AG10803 (cell line): ENCODE measurements at places on chromosomes 1 and 21.

GRCh38 chr1:156813750-156814570 lies 2.7 kb downstream of the SH2D2A start:
- peak; percentile 47 for DNase-seq

- no peak for DNase-seq
These were observed 49.8 kb downstream of the KIRREL1 start for GRCh38 chr1:158043232-158043631.

DNA sequence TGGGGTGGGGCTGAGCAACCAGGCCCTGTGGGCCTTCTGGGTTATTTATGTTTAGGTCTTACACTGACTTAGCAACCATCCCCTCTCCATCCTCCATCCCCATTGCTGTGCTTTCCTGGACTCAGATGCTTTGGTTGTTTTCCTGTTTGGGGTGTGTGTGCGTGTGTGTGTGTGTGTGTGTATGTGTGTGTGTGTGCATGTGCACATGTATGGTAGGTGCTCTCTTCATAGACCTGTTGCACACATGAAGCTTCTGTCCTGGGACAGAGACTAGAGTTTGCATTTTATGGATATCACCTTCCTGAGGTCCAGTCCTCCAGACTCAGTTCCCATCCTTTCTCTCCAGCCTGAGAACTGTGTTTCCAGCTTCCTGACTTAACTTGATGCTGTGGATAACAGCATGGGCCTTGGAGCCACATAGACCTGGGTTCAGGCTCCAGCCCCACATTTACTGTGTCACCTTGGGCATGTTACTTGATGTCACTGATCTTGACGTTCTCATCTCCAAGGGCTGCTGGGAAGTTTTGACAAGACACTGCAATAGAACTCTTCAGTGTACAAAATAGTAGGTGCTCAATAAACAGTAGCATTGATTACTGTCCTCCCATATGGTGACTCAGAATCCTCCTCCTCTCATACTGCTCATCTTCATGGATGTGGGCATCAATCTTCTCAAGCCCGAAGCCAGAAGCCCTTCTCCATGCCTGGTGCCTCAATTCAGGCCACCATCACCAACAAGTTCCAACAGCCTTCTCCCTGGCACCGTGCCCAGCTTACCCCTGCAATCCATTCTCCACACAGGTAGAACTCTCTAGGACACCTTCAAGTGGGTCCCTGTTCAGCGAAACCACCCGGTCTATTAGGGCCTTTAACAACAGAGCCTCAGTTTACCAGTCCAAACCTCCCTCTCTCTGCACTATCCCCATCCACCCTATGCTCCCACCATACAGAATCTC lies 181.8 kb upstream of the EDN2 start:
- DNase-seq: no peak

DNA sequence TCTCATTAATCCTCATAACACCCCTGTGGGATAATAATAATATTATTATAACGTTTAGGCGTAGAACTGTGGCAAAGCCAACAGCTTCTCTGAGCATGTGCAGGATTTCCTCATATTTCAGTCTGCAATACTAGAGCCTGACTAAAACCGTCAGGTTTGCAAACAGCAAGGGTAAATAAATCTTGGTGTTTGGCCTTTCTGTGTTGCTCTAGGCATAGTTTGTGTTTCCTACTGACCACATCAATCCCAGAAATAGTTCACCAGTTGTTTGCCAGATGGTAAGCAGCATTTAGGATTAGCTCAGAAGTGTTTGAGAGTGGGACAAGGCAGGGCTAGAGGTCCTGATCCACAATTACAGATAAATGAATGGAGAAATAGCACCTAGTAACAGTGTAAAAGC lies 2.8 kb upstream of the KCNA3 start:
- DNase-seq: no peak

DNA sequence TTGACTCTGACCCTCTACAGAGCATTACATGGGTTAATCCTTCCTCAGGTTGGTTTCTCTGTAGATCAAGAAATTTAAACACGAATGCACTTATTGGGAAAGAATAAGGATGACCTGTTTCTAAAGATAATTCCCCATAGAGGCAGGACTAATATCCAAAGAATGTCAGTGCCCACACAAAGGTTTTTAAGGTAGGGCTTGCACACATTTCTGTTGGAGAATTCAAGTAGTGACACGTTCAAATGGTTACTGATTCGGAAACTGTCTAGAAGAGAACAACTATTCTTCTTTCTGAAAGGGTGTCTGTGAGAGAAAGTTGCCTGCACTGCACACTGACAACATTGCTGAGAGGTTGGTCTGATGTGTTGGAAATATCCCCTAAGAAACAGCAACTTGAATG lies 167.3 kb downstream of the ZNF326 start:
- DNase-seq: no peak

GRCh38 chr1:219379691-219380090 lies 206.0 kb downstream of the LYPLAL1 start:
- no peak for DNase-seq

DNA sequence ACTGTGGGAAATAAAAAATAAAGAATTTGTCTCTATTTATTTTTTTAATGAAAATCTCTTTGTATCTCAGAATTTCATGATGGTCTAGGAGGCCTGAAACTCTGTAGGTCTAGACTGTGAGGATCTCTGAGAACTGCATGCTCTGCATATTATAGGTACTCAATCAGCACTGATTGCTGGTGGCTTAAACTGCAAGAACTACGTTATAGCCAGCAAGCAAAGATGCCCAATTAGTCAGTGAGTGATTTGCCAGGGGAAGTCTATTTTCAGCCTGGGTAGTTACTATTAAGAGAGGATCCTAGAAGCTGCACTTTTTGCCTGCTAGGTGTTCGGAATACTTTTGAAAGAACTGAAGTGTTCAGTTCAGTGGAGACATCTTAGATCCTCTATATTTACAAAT lies 87.4 kb downstream of the GPR52 start:
- no peak for DNase-seq

GRCh38 chr1:183995322-183996039 lies 42.0 kb downstream of the COLGALT2 start:
- DNase-seq: no peak

GRCh38 chr21:35911412-35912191 lies 148.7 kb downstream of the SETD4 start:
- DNase-seq: no peak

DNA sequence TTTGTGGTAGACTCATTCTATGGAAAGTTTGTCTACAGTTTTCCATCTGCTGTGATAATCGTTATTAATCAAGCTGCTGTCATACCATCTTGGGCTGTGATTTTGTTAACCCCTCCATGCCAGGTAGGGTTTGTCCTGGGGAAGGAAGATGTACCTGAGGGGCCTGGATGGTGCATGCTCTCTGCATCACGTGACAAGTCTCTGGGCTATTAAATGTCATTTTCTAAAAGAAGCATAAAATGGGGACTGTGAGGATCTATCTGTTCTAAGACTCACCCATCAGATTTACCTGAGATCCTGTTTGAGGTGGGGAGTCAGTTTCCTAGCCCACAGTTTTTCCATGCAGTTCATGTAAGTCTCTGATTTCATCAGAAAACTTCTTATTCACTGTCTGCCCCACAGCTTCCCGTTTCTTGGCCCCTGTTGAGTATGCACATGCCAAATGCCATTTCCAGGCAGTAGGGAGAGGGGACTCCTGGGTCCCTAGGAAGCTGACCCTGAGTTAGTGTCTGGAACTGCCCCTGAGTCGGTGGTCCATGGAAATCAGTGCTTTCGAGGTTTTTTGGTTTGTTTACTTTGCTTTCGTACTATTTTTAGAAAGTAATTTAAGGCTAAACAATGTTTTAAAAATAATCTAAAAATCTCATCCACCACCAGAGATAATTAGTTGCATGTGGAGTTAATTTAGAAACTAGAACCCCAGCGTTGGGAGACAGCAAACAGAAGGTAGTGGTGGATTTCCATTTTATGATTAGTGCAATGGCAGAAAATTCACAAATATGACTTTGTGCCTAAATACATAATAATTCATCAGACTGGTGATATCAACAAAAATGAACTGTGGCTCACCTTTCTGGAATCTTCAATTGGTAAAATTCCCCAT lies 46.7 kb downstream of the ZBTB18 start:
- DNase-seq: peak; percentile 55

- peak; percentile 31 for DNase-seq
These were observed 85.3 kb upstream of the WDR26 start for GRCh38 chr1:224519874-224520273.

- DNase-seq: peak; percentile 33
These were observed 110.5 kb downstream of the CASZ1 start for GRCh38 chr1:10685808-10686403.

DNA sequence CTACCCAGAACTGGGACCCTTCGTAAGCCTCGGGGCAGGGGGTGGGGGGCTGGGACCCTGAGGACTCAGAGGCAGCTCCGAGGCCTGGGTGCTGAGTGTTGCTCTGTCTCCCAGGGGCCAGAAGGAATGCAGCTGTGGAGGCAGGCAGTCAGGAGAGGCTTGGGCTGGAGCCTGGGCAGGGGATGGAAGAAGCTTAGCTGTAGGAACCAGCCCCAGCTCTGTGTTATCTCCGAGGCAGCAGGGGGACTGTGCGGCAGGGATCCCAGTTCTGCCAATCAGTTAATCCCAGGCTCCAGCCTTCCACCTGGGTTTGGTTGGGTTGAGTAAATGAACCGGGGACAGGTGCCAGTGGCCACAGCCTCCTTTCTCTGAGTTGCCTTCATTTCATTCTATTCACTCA lies 8.2 kb upstream of the GRIK3 start:
- DNase-seq: no peak

DNA sequence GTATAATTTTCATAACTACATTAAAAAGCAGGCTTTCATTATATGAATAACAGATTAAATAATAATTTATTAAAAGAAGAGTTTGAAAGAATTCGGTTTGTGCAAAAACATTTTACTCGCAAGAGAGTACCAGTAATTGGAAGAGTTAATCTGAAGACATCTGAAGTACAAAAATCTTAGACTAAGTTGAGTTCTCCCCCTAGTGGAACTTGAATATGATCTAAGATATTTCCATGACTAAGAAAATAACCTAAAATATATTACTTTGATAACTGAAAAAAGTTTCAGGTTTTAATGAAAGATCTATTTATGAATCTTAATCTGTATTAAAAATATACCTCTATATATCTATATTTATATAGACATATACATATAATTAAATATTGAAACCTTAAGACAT lies 112.5 kb upstream of the GFI1 start:
- DNase-seq: peak; percentile 48

DNA sequence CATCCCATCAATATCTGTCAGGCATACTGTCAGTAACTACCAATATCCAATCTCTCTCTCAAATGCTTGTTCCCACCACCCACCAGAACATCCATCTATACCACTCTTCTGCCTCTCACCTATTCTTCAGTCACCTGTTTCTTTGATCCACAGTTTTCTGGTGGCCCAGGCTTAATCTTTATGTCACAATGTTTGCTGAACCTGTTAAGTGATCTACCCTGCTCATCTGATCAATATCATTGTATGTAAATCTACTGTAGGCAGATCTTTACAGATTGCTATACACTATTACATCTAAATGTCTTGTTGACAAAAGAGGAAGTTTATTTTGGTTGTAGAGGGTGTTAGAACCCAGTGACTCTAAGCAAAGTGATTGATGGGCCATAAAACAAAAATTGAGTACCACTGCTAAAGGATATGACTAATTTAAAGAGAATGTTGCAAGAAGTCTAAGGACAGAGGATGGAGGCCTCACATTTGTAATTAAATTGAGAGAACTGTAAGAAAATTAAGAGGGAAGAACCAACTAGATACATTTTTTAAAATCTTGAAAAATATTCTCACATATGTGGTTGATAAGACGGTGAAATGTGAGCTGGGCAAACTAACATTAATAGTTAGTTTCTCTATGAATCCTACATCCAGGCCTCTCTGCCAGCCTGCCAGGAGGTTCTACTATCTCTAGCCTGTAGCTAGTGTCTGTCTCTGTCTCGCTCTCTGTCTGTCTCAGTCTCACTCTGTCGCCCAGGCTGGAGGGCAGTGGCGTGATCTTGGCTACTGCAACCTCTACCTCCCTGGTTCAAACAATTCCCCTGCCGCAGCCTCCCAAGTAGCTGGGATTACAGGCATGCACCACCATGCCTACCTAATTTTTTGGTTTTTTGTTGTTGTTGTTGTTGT lies 34.1 kb downstream of the EGLN1 start:
- peak; percentile 46 for DNase-seq

DNA sequence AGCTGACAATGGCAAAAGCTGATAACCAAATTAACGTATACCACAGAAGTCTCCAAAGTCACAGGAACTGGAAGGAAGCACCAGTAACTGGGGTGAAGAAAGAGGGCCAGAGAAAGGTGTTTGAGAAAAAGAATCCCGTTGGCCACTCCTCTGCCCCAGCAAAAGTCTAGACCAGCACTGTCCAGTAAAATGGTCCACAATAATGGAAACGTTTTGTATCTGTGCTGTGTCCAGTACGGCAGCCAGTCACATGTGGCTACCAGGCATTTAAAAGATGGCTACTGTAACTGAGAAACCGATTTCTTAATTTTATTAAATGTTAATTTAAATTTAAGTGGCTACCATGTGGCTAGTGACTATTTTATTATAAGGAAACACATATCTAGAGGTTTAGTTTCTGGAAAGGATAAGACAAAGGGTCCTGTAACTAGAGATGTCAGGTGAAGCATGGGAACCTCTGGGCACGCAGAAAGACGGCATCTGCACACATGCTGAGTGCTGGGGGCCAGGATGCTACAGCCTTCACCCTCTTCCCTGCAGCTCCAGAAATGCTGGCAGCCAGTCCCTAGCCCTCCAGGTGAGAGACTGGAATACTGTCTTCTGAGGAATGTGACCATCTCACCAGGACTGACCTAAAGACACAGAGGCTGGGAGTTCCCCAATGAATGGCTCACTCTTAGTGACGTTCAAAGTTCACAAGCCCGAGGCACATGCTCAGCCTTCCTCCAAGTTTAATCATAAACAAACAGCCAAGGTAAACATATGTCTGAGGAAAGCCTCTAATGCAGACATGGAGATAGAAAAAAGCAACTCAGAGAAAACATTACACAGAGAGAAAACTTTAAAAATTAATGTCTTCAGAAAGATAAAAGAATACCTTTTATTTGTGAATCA lies 50.7 kb downstream of the JAK1 start:
- DNase-seq: peak; percentile 29

GRCh38 chr1:248788327-248788726 lies 32.8 kb upstream of the LYPD8 start:
- DNase-seq: no peak

DNA sequence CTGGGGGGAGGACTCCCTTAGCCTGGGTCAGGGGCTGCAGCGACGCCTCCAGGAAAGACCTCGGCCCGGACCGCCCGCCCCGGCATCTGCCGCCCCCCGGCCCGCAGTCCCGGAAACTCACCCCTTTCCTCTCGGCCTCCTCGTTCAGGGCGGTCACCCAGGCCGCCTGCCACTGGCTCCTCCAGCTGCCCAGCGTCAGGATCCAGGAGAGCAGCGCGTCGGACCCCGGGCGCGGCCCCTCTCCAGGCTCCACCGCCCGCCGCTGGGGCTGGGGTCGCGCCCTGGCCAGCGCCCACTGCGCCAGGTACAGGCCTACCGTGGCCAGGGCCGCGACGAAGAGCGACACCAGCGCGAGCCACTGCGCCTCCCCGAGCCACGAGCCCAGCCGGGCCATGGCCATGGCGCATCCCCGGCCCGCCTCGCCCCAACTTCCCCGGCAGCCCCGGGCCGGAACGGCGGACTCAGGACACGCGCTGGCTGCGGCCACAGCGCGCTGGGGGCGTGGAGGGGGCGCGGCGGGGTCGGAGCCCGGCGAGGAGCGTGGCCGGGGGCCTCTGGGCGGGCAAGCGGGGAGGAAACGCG lies 478 bp downstream of the C2CD2 start:
- peak; percentile 14 for DNase-seq
